ENCODE measurements at places on chromosomes 4 and X.

DNA sequence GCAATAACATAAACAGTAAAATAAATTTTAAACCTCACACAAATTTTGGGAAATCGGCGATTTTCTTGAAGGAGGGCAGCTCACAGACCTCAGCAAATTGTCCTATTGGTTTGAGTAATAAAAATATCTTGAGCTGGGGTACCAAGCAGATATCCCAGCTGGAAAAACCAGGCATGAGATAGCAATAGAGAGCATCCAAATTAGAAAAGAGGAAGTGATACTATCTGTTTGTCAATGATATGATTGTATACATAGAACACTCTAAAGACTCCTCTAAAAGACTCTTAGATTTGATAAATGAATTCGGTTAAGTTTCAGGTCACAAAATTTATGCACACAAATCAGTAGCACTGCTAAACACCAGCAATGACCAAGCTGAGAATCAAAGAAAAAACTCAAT is 90.5 kb upstream of the ACTRT1 start:
- DNase-seq = no peak

DNA sequence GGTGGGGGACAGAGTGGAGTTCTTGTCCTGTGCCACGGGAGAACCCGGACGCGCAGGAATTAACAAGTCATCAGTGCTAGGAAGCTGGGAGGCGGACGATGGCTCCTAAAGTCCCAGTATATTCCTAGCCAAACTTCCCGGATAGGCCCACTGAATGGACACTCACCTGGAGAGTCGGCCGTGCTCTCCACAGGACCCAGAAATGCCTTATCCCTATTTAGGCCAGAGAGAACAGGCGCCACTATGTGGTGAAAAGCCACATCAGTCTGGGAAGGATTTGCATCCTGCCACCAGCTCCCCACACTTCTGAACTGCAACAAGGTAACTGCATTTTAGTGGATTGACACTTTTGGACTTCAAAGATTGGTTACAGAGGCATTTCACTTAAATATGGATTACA is 1.1 kb downstream of the CFAP299 start:
- peak; percentile 28 for DNase-seq

DNA sequence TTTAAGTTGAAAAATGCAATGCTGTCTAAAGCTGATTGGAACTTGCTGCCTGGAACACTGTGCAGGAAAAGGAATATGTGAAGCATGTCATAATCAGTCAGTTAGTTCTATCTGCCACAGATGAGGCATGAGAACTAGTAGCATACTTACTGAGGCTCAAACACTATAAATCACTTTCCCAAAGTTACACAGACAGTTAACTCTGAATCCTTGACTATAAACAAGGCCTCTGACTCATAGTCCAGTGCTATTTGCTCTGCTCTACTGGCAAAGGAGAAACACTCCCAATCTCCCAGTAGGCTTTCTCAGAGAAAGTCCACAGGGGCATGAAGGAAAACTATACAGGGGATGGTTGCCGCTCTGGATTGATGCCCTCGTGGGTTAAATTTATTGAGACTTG is 2078.4 kb upstream of the TENM3 start:
- DNase-seq = no peak

GRCh38 chr4:22129454-22130029 is 181.0 kb upstream of the KCNIP4 start:
- no peak for DNase-seq

GRCh38 chr4:179585761-179586160 is 2143.5 kb upstream of the AGA start:
- no peak for DNase-seq
